Activated CD8-positive, alpha-beta memory T cell treated with anti-CD3 and anti-CD28 coated beads for 1 hour (primary cell): ENCODE measurements at places on chromosomes 2 and 18.

GRCh38 chr2:189022053-189022481 lies 47.9 kb downstream of the COL3A1 start:
- DNase-seq = no peak

GRCh38 chr2:37851828-37852584 lies 73.1 kb upstream of the RMDN2 start:
- no peak for DNase-seq

DNA sequence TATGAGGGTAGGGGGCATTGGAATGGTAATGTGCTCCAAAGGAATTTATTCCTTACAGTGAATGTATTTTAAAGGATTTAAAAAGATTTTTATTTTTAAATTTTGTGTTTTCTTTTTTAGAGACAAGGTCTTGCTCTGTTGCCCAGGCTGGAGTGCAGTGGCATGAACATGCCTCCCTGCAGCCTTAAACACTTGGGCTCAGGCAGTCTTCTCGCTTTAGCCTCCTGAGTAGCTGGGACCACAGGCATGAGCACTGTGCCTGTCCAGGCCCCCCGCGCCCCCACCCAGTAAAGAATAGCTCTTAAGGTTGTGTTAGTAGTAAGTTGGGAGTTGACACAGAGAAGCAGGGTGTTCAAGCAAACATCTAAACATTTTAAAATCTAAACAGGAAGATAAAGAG lies 36.6 kb downstream of the PHLPP1 start:
- DNase-seq = no peak

DNA sequence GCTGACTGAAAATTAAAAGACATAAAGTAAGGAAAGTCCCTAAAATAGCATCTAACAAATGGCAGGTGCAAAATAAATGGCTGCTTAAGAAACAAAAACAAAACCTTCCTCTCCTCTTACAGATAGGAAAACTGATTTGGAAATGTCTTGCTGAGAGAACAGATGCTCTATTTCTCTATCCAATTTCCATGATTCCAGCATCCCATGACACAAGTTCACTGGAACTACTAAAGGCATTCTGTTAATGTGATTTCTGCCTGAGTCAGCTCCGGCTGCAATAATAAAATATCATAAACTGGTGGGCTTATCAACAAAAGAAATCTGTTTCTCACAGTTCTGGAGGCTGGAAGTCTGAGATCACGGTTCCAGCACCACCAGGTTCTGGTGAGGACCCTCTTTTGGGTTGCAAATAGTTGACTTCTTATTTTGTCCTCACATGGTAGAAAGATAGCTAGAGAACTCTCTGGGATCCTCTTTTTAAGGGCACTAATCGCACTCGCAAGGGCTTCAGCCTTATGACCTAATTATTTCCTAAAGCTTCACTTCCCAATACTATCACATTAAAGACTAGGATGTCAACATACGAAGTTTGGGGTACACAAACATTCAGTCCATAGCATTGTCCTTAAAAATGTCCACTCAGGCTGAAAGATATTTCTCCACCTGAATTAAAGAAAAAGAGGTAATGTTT lies 78.2 kb upstream of the GALNT3 start:
- no peak for DNase-seq

- DNase-seq = no peak
Observed at GRCh38 chr18:39693359-39693758, 2127.8 kb upstream of the CELF4 start.
